NB4 (cell line): ENCODE measurements at places on chromosomes 6 and 20.

DNA sequence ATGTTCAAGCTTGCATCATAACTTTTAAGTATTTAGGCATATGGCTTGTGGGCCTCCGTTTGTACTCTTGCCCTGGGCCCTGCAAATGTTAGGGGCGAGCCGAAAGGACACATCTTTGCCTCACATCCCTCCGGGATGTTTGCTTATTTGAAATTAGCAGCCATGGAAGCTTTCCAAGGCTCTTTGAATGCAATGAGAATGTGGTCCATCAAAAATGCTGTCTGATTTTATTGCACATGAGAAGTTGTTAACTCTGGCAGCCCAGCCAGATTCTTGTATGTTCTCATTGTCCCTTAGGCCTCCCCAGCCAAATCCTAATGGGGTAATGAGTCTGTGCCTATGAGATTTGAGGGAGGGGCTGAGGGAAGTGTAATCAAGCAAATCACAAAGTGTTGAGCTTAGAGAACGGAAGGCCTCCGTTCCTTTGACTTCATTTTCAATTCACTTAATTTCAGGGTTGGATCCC, 261.2 kb upstream of the MARCKS start:
- no peak for DNase-seq

- no peak for DNase-seq
These were observed 401.2 kb upstream of the AGPAT4 start for GRCh38 chr6:161674930-161675682.

DNA sequence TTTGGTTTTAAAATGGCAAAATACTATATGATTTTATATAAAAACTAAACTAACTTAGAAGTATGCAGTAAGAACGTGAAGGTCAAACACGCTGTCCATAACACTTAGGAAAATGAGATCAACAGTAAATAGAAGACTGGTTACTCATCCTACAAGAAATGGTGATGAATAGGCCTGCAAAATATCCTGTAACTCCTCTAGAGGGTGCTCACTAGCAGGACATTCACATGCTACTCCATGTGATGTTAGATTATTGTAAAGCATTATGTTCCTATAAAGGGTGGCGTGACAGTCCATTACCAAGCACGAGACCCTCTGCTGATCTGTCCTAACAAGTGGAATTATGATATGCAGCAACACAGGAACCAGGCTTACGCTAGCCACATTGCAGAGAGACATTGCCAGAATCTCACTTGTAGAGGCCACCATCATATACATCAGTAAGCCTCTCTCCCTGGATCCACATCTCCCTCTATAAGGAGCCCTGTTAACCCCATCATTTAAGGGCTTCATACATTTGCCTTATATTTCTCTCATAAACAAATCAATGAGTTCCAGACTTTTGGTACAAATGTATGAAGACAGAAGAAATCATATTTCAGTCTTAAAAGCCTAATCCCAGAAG, 18.0 kb upstream of the DEFB129 start:
- DNase-seq = peak; percentile 76

DNA sequence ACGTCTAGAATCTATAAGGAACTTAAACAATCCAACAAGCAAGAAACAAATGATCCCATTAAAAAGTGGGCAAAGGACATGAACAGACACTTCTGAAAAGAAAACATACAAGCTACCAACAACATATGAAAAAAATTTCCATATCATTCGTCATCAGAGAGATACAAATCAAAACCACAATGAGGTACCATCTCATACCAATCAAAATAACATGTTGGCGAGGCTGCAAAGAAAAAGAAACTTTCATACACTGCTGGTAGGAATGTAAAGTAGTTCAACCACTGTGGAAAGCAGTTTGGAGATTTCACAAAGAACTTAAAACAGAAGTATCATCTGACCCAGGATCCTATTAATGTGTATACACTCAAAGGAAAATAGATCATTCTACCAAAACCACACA, 243.9 kb upstream of the RUNX2 start:
- no peak for DNase-seq

DNA sequence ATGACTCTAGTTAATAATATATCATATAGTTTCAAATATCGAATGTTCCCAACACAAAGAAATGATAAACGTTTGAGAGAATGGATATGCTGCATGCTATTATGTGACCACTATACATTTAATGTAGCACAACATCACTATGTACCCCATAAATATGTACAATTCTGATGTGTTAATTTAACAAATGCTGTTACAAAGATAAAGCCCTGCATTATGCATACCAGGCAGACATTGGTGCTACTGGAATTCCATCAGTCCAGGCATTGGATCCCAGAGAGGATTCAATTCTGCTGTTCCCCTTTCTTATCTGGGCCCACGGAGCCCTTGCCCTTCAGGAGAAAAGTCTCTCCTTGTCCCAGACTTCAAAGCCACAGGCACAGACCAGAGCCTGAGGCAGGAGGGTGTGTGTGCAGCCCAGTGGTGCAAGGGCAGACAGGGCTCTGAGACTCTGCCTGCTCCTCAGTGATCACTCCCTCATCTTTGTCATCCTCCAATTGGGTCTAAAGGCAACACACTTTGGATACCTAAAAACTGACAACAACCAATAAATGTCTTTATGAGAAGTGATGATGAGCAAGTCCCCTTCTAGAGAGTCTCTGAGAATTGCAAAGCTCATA, 45.2 kb downstream of the PSMG4 start:
- no peak for DNase-seq

DNA sequence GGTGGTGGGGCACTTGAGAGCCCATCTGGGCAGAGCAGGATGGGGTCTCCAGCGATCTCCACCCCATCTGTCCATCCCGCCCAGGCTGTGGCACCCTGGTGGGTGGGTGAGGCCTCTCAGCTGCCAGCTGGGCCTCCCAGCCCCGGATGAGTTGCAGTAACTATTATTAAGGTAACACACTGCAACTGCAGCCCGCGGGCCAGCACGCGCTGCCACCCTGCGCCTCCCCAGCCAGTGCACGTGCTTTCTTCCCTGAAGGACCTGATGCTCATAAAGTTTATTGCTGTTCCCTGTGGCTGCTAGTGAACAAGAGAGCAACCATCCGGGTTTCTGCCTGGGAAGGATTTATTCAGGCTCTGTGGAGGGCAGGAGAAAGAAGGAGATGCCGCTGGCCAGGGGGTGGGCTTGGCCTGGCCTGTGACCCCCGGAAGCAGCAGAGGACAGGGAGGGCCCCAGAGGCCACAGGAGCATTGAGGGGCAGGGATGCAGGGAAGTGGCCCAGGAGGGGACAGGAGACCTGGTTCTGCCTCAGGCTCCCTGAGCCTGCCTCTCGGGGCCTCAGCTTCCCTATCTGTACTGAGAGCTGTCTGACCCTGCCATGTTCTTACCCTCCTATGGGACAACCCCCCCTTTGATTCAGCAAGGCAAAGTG, 1.7 kb downstream of the IP6K3 start:
- DNase-seq = no peak

- no peak for DNase-seq
These were observed 34.5 kb downstream of the LATS1 start for GRCh38 chr6:149683256-149683859.

DNA sequence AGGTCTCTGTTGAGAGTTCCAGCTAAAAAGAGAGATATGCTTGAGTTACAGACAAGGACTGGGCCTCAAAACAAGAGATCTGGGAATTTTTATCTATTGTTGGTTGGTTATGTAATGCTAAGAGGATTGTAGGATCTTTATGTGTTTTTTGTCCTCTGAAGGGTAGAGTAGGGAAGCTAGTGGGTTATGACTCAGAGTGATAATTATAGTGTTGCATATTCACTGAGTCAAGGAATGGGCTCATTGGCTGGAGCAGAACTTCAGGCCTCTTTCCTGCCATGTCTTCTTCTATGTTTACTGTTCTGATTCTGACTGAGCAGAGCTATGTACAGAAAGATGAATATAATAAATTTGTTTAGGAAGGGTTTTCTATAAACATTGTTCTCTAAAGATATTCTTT, 66.1 kb upstream of the NOX3 start:
- peak; percentile 32 for DNase-seq

GRCh38 chr20:58550275-58551059, 35.3 kb upstream of the APCDD1L start:
- no peak for DNase-seq

DNA sequence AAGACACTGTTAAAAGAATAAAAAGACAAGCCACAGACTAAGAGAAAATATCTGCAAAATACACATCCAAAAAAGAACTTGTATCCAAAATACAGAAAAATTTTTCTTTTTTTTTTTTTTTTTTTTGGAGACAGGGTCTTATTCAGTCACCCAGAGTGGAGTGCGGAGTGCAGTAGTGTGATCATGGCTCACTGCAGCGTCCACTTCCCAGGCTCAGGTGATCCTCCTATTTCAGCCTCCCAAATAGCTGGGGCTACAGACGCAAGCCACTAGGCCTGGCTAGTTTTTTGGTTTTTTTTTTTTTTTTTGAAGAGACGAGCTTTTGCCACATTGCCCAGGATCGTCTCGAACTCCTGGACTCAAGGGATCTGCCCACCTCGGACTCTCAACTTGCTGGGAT, 3.1 kb downstream of the ZUP1 start:
- DNase-seq = no peak

DNA sequence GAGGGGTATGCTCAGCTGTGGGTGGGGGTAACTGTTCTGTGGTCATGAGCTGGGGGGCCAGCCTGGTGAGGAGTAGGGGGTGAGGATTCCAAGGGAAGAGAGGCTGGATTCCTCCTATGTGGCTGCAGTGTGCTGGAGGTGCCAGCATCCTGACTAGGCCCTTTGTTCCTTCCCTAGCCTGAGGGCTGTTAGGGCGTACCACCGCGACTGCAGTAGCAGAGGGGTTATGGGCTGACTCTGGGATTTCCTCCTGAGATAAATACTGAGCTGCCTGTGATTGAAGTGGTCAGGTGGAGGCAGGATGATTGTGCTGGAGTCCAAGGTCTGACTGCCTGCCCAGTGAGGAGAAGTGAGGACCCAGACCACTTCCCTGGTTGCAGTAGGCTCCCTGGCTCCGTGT, 205.3 kb downstream of the ADGRG6 start:
- DNase-seq = no peak

GRCh38 chr6:155341130-155341828, 27.0 kb upstream of the TFB1M start:
- DNase-seq = peak; percentile 63

GRCh38 chr20:64082820-64083377, 1.3 kb downstream of the LKAAEAR1 start:
- DNase-seq = no peak

GRCh38 chr6:118719351-118720124, 68.1 kb upstream of the CEP85L start:
- DNase-seq = no peak

GRCh38 chr20:46802722-46803121, 91.9 kb upstream of the EYA2 start:
- DNase-seq = no peak

DNA sequence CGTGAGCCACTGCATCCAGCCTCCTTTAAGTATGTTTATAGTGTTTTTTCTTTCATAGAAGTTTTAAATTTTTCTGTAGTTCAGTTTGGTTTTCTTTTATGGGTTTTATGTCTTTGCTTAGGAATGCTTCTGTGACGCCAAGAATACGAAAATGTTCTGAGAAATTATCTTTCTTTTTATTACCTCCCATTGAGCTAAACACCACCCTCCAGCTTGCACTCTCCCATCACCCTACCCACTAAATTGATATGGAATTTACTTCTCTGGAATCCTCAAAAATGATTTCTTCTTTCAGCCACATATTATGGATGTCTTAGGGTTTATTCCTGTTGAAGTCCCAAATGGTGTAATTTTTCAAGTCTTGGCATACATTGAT, 38.1 kb downstream of the JARID2 start:
- no peak for DNase-seq

DNA sequence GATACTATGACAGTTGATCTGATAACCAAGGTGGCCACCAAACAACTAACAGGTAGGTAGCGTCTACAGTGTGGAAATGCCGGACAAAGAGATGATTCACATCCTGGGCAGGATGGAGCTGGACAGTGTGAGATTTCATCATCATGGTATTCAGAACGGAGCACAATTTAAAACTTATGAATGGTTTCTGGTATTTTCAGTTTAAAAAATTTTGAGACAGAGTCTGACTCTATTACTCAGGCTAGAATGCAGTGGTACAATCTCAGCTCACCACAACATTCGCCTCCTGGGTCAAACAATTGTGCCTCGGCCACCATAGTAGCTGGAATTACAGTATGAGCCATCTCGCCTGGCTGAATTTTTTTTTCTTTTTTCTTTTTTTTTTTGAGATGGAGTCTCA, 43.8 kb downstream of the CEP57L1 start:
- no peak for DNase-seq

GRCh38 chr6:118843685-118844390, 50.1 kb upstream of the ASF1A start:
- DNase-seq = no peak

DNA sequence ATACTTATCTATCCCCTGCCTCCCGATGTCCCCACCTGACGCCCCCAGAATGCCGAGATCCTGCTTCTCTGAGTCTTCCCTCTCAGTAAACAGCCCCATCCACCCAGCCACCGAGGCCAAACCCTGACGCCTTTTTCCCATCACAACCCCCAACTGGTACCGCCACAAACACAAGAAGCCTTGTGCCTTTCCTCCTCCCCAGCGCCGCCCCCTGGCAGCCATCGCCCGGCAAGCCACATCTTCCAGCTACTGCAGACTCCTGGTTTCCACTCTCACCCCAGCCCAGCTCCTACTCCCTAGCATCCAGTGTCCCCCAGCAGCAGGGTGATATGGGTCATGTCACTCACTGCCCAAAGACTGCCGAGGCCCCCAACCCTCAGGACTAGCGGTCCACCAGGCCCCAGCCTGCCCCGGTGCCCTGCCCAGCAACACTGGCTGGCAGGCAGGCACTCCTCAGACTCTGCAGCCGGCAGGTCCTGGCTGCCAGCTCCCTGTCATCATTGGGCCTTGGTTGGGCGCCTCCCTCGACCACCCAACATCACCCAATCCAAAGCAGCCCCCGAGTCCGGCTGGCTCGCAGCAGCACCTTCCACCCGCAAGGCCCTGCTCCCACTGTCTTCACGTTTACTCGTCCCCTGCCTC, 11.2 kb downstream of the TCFL5 start:
- DNase-seq = no peak

DNA sequence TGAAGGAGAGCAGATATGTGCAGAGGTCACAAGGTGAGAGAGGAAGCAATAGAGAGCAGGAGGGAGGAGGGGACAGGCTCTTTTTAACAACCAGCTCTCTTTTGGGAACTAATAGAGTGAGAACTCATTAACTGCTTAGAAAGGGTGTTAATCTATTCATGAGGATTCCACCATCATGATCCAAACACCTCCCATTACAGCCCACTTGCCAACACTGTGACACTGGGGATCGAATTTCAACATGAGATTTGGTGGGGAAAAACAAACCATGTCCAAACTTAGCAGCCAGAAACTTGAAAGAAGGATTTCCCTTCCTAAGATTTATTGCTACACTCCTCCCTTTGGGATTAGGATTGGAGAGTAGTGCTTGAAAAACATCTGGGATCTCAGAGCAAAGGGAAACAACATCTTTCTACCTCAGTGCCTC, 135.5 kb upstream of the PLCB4 start:
- DNase-seq = no peak

DNA sequence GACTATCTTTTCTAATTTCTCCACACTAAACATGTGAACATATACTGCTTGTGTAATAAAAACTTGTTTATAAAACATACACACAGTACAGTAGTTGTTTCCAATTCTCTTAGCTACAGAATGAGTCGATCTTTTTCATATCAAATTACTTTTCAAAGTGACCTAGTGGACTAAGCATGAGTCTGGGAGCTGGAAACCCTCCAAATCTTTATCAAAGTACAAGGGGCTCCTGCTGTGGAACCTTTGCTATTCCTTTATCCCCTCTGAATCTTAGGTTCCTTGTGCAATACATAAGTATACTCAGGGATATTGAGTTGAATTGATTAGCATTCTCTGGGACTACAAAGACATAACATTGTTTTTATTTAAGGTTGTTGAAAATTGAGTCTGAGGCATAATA, 48.7 kb upstream of the TAB2 start:
- no peak for DNase-seq

GRCh38 chr20:18440403-18440802, 26.4 kb downstream of the DZANK1 start:
- no peak for DNase-seq
